ENCODE measurements at places on chromosomes 2 and 18.

DNA sequence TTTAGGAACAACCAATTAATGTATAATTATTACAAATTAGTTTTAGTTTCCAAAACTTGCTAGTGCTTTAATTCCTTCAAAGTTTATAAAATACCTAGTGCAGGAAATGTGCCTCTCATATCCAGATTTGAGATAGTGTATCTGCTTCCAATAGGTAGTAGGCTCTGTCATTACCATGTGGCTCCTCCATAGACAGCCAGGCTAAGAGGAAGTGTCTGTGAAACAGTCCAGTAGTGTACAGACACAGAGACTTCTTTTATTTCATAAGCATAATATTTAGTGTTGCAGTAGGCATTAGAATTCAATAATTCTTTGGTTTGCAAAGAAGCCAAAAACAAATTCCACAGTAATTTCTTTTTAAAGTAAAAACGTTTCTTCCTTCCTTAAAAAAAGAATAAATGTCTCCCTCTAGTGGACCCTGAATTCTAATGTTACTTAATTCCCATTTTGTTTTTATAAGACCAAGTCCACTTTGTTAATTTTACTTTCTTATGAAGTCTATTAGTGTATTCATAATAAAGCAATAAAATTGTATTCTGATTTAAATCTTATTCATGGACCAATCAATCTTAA, 101.2 kb downstream of the NEB start:
- DNase-seq: peak; percentile 36

GRCh38 chr2:127177617-127178263, 42.4 kb downstream of the CYP27C1 start:
- DNase-seq: no peak

DNA sequence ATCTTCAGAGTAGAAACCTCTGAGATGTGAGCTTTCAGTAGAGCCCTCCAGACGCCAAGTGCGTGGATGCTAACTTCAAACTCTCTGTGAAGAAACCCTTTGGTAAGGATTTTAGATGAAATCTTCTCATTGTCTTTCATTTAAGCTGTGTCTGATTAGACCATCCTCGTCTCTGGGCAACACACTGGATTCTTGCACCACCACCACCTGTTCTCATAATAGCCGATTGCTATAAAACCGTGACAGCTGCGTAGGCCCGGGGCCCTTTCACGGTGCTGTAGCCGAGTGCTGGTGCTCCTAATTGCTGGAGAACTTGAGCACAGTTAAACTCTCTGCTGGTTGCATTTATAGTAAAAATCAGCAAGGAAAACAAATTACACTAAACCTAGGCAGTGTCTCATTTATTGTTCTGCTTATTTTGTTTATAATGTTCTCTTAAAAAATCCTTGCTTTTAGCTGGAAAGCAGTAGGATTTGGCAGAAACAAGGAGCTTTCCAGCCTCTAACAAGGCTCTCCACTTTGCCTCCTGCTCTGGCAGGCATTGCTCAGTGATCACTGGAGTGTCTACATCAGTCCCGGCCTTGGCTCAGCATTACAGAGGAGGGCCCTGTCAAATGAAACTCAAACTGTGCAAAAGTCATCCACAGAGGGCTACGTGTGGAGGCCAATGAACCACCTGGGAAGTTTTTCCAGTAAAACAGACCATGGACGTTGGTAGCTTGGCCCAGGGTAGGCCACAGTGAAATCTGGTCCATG, 40.9 kb upstream of the MBP start:
- DNase-seq: no peak

GRCh38 chr2:105364436-105365139, 27.2 kb downstream of the C2orf49 start:
- DNase-seq: no peak

GRCh38 chr2:197140045-197140444, 170.5 kb downstream of the ANKRD44 start:
- DNase-seq: no peak

DNA sequence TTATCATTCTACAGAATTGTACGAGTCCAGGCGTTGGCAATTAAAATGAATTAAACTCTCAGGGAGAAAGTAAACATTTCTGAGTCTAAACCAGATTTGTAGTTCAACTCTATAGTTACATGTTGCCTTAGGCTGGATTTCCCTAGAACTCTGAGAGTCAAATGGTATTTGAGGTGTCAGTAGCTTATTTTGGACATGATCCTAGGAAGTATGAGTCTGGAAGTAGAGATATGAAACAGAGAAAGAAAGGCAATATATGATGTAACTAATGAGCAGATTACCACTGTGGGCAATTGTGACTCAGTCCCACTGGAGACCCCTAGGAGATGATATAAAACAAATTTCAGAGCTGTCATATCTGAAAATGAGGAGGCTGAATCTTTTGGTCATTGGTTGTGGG, 199.1 kb upstream of the UBE2E3 start:
- DNase-seq: no peak

- no peak for DNase-seq
These were observed 10.2 kb downstream of the TPGS2 start for GRCh38 chr18:36818652-36819051.

DNA sequence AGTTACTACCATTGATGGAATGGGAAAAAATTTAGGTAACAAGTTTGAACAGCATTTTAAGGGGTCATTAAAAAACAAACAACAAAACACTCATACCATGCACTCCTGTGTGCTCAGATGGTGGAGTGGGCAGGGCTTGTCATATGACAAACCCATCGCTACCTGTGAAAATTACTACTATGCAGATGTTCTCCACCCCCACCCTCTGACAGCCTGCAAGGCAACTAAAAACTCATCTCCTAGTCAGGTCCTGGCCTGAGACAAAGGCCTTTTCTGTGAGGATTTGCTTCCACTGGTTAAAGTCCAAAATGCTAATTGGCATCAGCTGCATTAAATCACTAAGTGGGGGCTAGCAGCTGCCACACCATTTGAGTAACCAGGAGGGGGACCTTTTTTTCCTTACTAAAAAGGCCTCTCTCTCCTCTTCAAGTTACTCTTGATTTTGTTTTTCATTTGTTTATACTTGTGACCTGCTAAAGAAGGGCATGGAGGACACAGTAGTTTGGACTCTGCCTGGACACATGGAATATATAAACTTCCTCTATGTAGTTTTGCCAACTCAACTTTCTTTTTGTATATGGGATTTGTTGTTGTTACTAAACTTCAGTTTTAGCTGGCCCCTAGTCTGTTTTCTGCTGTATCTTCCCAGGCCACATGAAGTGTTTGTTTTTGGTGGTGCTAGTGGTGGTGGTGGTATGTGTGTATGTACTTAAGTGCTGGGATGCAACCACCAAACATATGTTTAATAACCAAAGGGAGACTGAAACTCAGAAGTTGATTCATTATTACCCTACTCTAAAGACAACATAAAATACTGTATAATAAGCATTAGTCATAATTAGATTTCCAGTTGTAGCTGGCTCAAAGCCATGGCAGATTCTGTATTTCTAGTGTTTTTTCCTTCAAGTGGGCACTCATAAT, 121.3 kb downstream of the MAP4K4 start:
- DNase-seq: peak; percentile 75

DNA sequence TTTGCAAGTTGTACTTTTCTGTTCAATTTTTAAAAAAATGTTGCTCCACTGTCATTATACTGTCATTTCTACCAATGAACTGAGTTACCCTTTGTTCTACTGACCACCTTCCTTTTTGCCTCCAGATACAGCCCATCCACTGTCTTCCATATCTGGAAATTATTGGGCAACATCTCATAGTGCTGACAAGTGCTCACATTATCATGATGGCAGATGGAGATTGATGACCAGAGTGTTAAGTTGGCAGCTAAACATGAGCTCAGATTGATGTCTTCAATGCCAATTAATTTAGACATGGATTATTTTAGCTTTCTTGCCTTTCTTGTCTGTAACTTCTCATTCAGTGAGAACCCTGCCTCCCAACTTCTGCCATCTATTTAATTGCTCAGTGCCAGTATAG, 76.6 kb downstream of the KIAA1328 start:
- no peak for DNase-seq

- DNase-seq: no peak
These were observed 15.5 kb upstream of the MC5R start for GRCh38 chr18:13808294-13809042.

Data from fibroblast of villous mesenchyme (primary cell).